NCI-H524 treated with DMSO at 0.1 percent for 48 hours (cell line): ENCODE measurements at places on chromosomes 12 and 14.

GRCh38 chr14:71300566-71301330 lies 393.5 kb downstream of the PCNX1 start:
- no peak for DNase-seq

DNA sequence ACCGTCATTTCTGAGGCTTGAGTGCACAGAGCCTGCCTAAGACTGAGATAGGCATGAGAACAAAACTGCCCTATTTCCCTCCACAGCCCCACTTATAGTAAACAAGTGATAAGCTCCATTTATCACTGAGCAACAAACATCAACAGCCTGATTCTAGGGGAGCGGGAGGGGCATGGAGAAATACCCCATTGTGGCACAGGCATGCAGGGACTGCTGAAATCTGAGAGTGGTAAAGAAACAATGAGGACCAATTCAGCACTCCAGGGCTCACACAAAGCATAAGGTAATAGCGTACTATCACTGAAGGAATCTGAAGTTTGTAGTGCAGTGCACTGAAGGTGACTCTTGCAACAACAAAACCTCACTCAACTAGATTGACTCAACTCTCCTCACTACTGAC lies 186.7 kb downstream of the ANO2 start:
- no peak for DNase-seq

- DNase-seq: no peak
Observed at GRCh38 chr12:47881826-47882427, 22.9 kb downstream of the VDR start.

DNA sequence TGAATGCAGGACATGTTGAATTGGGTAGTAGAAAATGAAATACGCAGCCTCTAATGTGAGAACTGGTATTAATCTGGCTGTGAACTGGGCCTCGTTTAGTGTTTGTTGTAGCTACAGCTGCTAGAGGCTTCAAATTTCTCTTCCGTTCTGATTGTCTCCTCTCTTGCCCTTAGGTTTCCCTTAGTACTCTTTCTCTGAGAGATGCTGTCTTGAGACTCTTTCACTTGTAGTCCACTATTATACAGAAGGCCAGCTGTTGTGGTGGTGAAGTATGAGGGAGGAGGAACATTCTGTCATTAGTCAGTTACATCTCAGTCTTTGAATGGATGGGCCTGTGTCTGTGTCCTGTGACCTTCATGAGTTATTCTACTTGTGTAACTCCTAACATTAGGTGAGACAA lies 322.0 kb downstream of the TMTC2 start:
- no peak for DNase-seq

GRCh38 chr14:95869776-95870175 lies 6.9 kb upstream of the TUNAR start:
- DNase-seq: no peak

DNA sequence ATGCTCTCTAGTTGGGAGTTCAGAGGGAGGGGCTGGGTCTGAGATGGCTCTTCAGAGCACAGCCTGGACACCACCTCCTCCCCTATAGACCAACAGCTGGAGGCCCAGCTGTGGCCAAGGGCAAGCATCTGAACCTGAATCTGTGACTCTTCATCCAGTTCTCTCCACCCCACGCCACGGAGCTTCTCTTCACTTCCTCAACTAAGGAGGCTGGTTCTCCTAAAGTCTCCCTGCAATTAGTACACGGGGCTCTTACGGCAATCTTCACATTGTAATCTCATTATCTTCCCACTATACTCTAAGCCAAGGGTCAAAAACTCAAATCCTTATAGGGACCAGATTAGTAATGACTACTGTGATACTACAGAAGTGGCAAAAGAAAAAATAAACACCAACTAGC lies 9.8 kb downstream of the NRDE2 start:
- DNase-seq: no peak

DNA sequence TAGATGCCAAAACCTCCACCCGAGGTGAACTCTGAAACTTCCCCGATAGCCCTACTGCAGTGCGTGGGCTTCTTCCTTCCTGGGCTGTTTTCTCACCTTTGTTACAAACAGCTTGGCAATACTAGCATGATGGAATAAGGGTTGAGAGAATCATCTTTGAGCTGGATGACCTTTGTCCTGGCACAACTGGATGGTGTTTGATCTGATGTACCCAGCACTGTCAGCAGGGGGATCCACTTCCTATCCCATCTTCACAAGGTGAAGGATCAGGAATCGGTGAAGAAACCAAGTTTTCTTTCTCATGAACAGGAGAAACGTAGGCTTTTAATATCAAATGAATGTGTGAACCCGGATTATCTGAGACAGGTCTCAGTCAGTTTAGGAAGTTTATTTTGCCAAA lies 19.5 kb upstream of the LRRC10 start:
- no peak for DNase-seq

GRCh38 chr14:81200054-81200453 lies 20.7 kb downstream of the GTF2A1 start:
- DNase-seq: no peak

DNA sequence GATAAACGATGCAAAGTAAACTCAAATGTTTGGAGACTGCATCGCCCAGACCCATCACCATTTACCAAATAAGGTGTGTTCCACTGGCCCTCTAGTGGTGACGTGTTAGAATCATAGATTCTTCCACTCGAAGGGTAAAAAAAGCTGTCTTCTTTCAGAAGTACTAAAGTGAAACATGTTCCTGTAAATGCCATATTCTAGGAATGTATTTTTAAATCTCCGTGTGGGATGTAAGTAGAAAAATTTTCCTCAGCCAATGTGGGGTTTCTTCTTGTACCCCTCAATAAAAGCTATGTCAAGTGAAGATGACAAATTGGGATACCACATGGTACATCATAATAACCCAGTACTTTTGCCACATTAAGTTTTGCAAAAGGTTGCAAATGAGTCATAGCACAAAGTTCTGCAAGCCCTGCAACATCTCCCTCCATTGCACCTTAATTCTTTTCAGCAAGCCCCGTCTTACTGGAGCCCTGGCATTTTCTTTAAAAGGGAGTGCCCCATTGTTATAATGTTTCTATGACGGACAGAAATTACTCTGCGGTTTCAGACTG lies 100.8 kb downstream of the CCER1 start:
- DNase-seq: no peak

DNA sequence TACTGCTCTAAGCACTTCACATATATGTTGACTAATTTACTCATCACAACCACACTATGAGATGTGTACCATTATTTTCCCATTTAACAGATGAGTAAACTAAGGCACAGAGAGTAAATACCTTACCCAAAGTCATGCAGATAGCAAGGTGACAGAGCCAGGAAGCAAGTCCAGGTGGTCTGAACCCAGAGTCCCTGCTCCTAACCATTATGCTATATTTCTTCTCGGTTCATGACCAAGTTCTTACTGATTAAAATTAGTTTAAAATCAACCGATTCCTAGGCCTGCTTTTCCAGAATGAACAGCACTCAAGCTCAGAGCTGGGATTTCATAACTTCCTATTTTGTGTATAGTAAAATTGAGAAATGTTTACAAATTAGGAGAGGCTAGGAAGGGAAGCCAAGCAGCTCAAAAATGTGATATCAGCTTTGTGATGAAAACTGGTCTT lies 85.5 kb upstream of the EGLN3 start:
- no peak for DNase-seq

GRCh38 chr12:5204271-5204670 lies 160.6 kb downstream of the KCNA5 start:
- no peak for DNase-seq

- DNase-seq: no peak
Observed at GRCh38 chr12:120367924-120368788, 808 bp downstream of the MSI1 start.

DNA sequence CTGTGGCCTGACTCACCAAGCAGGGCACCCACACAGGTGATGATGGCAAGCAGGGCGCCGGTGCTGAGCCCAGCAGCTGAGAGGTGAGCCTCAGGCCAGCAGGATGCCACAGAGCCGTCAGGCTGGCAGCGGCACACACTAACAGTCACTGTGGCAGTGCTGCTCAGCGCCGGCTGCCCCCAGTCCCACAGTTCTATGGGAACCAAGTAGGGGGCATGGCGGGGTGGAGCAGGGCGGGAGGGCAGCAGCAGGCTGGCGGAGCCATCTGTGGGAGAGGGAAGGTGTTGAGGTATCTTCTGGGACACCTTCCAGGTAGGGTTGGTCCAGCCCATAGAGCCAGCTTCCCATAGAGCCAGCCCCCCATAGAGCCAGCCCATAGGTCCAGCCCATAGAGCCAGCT lies 7.0 kb downstream of the PSMB11 start:
- DNase-seq: no peak

DNA sequence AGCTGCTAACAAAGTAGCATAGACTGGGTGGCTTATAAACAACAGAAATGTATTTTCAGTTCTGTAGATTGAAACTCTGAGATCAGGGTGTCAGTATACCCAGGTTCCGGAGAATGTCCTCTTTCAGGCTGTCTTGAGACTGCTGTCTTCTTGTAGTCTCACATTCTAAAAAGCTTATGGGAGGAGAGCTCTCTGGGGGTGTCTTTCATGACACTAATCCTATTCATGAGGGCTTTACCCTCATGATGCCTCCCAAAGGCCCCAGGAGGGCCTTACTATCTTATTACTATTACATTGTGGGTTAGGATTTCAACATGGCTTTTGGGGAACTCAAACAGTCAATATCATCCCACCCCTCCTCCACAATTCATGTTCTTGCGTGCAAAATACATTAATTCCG lies 94.3 kb downstream of the AEBP2 start:
- DNase-seq: no peak

GRCh38 chr12:44460261-44460660 lies 415.9 kb downstream of the NELL2 start:
- no peak for DNase-seq

DNA sequence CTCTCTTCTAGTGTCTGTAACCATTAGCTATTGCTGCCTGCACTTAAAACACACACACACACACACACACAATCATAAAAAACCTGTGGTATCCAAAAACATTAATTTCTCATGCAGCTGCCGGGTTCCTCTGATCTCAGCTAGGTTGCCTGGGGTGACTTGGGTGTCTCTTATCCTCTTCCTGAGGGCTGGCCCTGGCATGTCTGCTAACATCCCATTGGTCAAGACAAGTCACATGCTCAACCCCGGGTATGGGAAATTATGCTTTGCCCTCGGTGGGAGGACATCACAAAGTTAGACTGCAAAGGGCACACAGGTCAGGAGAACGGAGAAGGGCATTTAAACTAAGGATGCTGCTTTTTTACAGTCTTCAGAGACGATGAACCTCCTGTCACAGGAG lies 55.7 kb downstream of the TRPV4 start:
- DNase-seq: no peak

DNA sequence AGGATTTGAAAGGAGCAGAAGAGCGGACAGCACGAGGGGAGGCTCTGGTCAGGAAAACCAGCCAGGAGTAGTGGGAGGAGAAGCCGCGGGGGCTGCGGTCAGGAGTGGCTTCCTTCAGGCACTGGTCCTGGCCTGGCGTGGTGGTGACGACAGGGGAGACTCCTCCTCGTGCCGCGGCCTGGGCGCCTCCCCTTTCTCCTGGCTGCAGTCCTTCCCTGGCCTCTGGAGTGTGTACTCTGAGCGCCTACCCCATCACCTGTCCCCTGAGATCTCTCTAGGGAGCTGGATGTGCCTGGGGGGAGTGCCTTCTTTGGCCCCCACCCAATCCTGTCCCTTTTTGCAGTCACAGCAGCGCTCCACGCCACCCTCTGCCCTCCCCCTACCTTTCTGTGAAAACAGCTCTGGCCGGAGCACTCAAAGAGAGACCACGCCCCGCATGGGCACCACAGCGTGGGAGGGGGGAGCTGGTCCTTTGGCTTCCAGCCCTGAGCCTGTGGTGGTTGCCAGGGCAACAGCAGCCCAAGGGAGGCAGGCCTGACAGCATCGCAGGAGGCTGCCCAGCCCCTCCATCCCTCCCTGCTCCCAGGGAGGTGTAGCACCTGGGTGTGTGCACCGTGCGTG lies 125.9 kb downstream of the CALM1 start:
- peak; percentile 78 for DNase-seq

DNA sequence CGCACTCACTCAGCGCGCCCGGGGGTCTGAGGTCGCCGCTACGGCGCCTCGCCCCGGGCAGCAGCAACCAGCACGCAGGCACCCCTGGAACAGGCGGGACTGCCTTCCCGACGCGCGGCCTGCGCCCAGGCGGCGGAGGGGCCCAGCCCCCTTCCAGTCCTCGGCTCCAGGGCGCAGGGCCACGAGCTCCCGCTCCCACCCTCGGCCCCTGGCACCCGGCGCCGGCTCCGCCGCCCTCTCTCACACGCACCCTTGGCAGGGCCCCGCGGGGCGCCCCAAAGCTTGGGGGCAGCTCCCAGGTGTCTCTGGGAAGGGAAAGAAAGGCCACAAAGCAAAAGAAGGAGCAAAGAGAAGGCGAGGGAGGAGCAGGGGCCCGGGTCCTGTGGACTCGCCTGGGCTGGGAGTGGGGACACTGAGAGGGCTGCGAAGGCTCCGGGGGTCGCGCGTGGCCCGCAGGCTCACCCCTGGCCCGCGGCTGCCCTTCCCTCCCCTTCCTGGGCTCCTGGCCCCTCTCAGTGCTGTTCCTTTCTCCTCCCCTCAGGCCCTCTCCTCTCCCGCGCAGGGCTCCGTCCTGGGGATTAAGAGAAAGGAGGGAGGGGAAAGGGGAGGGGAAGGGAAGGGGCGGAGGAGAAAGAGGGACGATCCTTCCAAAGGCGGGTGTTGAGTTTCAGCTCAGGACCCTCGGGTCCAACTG lies 907 bp upstream of the EFS start:
- peak; percentile 69 for DNase-seq

DNA sequence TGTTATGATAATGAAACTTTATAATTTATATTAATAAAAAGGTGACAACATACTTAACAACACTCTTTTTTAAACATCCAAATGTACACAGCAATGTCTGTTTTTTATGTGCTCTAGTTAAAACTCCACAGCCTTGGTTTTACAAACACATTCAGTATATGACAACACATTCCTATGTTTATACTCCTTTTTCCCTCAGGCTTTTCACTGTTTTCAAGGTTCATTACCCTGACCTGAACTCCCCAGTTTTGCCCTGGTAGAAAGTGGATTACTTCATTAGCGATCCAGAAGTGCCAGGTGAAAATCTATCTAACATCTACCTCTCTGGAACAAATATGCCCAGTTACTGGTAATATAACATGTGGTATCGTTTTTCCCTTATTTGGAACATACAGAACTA lies 340.2 kb upstream of the DDHD1 start:
- DNase-seq: no peak

DNA sequence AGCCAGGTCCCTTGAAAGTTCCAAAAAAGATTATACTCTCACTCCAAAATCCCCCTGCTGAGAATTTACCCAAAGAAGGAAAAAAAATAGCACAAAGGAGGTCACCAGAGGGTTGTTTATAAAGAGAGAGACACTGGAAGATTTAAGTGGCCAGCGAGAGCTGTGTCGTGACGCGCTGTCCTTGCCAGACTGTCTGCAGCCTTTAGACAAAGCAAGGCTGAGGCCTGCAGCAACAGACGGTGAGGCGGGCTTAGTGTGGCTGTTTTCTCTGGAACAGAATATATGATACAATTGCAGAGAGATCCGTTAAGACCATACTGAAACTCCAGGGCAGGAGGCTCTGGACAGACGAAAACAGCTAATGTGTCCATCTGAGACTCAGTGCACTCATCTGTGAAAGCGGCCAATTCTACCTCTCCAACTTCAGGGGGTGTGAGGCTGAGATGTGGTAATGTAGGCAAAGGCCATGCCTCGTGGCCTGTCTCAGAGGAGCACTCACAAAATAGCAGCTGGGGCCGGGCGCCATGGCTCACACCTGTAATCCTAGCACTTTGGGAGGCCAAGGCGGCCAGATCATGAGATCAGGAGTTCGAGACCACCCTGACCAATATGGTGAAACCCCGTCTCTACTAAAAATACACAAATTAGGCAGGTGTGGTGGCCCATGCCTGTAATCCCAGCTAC lies 36.2 kb downstream of the ANAPC7 start:
- peak; percentile 58 for DNase-seq

- no peak for DNase-seq
Observed at GRCh38 chr12:77940011-77940423, 109.3 kb downstream of the NAV3 start.
